AG04450 (cell line): ENCODE measurements at places on chromosomes 2 and 18.

DNA sequence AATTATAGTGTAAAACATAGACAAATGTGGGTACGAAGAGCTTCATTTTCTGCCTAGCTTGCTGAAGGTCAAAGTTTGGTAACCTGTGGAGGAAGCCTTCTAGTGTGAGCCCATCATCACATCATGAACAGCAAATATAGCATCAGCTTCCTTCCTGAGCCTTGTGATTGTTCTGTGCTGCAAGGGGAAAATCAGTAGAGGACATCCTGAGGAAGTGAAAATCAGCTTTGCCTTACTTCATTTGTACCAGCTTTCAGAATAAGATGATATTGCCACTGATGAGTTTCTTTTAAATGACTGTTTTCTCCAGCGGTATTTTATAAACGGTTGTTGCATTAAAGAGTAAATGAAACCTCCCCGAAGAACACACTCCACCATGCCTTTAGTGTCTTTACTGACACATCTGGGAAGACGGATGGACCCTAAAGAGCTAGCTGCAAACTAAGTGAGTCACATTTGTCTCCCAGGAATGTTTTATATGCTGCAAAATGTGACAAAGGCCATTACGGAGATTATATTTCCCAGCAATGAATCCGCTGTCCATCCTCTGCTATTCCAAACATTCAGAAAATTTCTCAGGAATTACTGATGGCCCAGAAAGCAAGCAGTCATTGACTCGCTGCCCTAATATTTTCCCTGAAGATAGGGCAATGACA, 1272.8 kb downstream of the SUCLG1 start:
- no peak for DNase-seq

- no peak for DNase-seq
These were observed 29.9 kb upstream of the STAT4 start for GRCh38 chr2:191180713-191181112.

DNA sequence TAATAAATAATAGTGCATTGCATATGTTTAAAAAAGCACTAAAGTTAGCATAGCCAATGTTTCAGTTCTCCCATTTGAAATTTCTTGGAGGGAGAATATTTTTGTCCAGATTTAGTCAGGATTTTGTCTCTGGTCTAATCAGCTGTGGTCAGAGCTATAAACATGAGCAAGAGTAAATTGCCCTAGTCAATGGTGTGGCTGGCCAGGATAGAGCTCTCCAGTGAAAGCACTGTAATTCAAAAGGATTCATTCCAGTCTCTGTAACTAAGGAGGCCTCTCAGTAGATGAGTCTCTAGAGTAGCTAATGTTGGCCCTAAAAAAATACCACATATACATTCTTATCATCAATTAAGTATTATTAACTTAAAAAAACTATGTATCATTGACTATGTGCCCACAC, 241.6 kb downstream of the CDCA7 start:
- DNase-seq = no peak

DNA sequence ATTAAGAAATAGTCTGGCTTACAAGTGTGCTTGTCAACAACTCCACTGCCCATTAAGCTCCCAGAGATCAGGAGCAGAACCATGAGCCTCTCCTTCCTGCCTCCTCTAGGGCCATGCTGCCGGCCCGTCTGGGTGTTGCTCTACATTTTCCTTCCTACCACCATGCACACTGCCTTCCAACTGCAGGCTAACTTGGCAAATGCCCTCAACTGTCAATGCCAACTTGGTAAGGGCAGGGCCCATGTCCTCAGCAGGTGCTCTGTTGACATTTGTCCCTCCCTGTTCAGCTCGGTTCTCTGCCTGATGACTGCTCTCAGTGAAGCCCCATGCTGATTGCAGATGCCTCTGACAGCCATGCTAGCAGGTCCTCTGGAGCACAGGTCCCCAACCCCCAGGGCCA, 345.2 kb downstream of the ALK start:
- no peak for DNase-seq

DNA sequence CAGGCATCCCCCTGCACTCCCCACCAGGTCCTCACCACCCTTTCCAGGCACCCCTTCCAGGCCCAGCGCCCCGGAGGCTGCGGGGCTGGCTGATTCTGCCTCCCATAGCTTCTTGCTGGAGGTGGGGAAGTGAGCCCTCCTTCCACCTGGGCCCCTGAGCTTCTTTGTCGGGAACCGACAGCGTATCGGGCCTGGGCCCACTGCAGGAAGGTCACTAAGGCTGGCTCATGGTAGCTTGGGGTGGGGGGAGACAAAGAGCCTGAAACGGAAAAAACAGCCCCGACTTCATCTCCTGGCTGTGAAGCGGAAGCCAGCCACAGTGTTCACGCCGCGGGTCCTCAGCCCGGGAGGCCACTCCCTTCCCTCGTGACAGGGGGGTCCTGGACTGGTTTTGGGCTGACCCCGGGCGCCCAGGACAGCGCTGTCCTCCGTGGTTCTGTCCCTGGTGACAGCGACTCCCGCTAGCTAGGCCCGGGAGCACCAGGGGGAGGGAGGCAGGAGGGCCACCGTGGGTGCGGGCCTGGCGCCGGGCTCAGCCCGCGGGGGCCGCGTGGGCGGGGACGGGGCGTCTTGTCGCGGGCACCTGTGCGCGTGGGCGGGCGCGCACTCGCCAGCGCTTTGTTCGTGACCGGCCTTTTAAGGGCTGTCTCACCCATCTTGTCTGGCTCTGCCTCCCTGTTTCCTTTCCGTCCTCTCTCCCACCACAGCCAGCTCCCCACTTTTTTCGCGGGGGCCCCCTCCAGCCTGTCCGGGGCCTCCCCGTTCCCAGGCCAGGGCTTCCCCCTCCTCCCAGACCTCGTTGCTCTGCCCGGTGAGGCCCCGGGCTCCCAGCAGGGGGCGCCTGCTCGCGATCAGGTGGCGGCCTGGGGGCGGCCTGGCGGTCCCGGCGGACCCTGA, 64.9 kb downstream of the DNMT3A start:
- DNase-seq = no peak

DNA sequence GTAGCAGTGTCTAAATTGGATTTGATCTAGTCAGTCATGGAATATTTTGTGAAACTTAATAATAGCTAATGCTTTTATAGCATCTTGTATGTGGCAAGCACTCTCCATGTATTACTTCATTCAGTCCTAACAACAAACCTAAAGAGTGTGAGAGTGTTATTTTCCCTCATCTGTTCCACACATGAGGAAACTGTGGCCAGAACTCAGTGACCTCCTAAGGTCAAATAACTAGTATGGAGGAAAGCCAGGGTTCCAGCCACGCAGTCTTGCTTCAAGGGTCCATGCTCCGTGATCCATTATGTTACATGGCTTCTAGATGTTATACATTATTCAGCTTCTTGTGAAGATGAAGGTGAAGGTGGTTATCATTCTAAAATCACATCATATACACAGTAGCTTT, 45.5 kb downstream of the TWSG1 start:
- DNase-seq = peak; percentile 6

- no peak for DNase-seq
These were observed 103.1 kb upstream of the CXCR4 start for GRCh38 chr2:136221026-136221425.

DNA sequence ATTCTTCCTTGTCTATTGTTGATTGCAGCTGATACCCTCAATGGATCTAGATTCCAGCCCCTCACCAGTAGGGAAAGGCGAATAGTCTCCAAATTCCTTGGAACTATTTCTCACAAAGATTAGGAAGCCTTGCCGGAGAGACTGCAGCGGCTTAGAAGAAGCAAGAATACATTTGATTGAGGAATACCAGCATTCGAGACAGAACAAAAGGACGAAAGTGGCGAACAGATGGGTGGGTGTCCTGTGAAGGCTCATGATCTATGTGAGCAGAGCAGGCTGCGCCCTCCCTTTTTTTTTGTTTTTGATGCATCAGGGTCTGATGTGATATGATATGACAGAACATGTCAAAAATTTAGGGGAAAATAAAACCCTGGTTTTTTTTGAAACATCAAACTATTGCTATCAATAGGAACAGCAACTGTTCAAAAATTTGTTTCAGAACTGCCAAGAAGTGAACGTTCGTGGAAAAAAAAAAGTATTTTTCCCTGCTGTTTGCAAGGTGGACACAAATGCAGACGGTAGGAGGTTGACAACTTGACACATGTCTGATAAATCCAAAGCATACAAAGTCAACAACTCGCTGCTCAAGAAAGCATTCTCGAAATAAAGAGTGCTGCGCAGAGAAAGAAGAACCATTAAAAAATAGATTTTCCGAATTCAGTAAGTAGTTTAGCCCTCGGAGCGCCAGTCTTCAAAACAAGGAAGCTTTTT, 49.1 kb downstream of the PTGR3 start:
- no peak for DNase-seq

- DNase-seq = no peak
These were observed 57.9 kb downstream of the TET3 start for GRCh38 chr2:74042606-74043005.

GRCh38 chr18:38413193-38413592, 847.6 kb upstream of the CELF4 start:
- DNase-seq = no peak
